EH (cell line): ENCODE measurements at places on chromosomes 13 and 19.

DNA sequence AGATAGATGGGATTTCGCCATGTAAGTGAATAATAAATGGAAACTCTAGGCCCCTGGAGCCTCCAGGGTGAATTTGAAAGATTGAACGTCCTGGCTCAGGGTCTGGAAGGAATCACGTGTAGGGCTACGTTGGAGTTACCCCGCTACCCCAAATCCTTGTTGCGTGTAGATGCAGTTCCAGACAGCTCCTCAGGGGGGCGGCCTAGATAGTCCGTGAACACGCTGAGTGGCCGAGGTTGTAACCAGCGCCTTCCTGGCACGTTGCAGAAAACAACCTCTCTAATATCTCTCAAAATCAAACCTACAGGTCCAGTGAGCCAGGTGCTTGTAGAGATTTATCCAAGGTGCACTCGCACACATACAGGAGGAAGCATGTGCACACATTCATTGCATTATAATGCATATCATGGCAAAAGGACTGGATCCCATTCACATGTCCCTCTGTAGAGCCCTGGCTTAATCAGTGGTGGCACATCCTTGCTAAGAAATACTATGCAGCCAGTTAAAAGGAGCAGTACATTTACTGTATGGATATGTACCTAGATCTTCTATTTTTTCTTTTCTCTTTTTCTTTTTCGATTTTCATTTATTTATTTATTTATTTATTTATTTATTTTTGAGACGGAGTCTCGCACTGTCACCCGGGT lies 2.5 kb upstream of the KEAP1 start:
- peak; percentile 59 for DNase-seq

- no peak for DNase-seq
Observed at GRCh38 chr13:48555441-48555840, 22.6 kb upstream of the RCBTB2 start.

GRCh38 chr13:40401911-40402776 lies 264.3 kb downstream of the FOXO1 start:
- DNase-seq: peak; percentile 99

GRCh38 chr13:76198568-76199163 lies 562.5 kb downstream of the LMO7 start:
- DNase-seq: no peak

GRCh38 chr19:58054901-58055874 lies 3.9 kb upstream of the ZNF135 start:
- DNase-seq: no peak

DNA sequence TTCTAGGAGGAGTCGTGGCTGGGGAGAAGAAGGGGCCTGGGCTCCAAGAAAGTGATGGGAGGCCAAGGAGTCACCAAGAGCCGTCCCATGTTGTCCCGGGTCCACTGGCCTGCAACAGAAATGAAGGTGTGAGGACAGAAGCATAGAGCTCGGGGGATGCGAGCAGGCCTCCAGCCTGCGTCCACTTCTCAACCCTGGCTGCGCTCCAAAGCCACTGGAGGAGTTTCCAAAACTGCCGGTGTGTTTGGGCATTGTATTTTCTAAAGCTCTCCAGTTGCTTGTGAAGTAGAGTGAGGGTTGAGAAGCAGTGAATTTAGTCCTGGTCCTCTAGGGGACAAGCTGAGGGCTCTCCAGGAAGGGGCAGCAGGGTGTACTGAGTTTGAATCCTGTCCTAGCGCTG lies 13.0 kb downstream of the FFAR2 start:
- no peak for DNase-seq

- no peak for DNase-seq
Observed at GRCh38 chr13:109647053-109647452, 139.3 kb downstream of the IRS2 start.

GRCh38 chr19:8659905-8660304 lies 29.5 kb downstream of the NFILZ start:
- no peak for DNase-seq

- DNase-seq: no peak
Observed at GRCh38 chr19:33887891-33888290, 91.2 kb downstream of the KCTD15 start.

GRCh38 chr19:10776900-10777650 lies 58.9 kb downstream of the TMED1 start:
- no peak for DNase-seq

DNA sequence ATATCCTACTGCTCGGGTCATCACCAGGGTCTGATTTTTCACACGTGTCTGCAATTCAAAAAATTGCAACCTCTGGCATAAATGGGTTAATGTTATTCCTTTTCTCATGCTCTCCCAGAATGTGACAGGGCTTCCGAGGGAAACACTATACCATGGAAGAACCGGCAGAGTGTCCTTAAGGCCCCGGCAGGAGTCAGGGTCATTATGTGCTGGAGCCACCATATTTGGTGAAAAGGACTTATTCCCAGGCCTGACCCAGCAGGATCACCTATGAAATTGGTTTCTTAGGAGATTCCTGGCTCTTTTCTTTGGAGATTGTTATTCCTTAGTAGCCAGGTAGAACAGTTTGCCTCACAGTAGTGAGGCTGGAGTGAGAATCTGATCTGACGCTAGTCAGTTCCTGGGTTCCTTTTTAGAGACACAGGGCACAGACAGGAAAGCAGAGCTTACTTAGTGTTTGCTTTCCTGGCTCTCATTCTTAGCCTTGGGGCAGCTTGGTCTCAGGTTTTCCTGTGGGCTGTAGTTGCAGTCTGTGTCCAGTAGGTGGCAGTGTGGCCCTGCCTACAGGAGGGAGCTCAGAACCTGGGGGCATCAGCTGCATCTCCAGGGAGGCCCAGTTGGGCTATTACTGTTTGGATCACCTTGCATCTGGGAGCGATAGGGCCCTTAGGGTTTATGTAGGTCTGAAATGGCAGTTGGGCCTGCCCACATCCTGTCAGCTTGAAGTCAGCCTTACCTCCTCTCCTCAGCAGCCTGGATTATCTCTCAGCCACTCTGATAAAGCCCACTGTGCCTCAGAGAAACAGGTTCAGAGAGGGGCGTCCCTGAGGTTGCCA lies 12.4 kb downstream of the SNRNP70 start:
- peak; percentile 83 for DNase-seq

- DNase-seq: no peak
Observed at GRCh38 chr19:44021221-44021620, 4.0 kb upstream of the ZNF222 start.

- DNase-seq: no peak
Observed at GRCh38 chr19:47283405-47284059, 8.8 kb downstream of the INAFM1 start.
